ENCODE measurements at places on chromosomes 2 and 18.
A peak's percentile ranks its signal among the peaks of the same experiment; 100 is the strongest.

DNA sequence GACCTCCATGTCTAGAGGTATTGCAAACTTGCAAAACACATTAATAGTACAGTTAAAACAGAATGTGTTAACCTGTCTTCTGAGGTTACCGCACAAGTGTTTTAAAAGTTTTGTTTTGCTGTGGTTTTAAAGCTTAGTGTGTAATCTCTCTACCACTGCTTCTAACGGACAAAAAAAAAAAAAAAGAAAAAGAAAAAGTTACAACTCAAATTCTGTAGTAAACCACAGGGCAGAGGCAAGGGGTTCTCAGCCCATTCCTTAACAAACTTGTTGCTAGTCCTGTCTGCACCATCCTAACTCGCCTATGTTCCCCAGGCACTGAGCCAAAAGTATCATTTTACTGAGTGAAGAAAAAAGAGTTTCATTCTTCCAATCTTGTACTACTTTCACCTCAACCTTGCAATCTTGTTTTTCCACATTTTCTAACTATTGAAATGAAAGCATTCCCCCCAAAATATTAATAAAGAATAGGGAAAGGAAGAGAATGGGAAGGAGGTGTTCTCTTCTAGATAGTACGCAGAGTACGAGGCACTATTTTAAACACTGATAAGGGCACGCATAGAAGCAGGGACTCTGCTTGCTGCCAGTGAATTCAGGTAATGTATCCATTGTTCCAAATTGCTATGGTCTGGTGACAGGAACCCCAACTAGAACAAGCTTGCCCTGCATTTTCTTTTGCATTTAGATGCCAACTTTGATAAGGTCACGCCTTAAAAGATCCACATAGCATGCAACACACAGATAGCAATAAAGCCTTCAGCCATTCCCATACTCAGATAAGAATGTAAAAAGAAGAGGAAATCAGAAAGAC lies 47.1 kb downstream of the IKZF2 start:
- no peak for DNase-seq

DNA sequence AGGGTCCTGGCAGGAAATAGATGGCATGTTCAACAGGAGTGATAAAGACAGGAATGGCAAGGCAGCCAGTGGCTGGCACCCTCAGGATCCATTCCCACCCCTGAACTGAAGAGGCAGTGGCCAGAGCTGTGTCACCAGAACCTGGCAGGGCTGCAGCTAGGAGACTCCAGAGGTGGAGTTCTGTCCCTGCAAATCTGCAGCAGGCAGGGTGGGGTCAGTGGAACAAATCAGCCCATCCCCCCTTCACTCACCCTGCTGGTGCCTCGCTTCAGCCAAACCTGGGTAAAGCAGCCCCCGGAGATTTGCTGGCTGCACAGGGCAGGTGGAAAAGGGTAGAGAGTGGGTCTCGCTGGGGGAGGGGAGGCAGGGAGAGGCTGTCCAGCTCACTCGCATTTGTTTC lies 12.7 kb downstream of the INPP5D start:
- DNase-seq = no peak

DNA sequence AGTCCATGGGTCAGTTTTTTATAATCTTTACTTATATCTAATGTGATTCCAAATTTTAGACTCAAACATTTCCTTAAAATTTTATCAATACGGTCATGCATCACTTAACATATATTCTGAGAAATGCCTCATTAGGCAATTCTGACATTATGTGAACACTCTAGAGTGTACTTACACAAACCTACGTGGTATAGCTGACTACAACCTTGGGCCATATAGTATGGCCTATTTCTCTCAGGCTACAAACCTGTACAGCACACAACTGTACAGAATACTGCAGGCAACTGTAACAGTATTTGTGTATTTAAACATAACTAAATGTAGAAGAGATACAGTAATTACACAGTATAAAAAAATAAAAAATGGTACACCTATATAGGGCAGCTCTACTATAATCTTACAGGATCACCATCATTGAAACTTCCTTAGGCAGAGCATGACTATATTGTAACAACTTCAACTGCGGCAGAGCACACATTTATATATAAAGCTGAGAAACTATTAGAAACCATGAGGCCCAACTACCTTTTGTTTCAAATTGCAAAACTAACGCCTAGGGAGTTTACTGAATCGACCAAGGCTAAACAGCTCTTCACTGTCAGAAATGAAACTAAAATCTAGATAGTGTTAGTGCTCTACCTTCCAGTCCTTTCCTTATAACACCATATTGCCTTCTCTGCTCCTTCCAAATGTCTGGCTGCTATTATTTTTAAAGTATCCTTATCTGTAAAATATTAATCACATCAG lies 6.9 kb downstream of the YES1 start:
- peak; percentile 49 for DNase-seq

- no peak for DNase-seq
Measured at GRCh38 chr2:198664321-198664720, 793.4 kb downstream of the SATB2 start.

DNA sequence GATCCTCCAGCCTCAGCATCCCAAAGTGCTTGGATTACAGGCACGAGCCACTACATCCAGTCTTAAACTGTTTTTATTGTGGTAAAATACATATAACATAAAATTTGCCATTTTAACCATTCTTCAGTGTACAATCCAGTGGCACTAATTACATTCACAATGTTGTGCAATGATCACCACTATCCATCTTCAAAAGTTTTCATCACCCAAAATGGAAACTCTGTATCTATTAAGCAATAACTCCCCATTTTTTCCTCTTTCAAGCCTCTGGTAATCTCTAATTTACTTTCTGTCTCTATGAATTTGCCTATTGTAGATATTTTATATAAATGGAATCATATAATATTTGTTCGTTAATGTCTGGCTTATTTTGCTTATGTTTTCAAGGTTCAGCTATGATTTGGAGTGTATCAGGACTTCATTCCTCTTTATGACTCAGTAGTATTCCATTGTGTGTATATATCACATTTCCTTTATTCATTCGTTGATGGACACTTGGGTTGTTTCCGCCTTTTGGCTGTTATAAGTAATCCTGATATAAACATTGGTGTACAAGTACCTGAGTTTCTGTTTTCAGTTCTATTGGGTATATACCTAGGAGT lies 71.8 kb downstream of the GFPT1 start:
- no peak for DNase-seq

GRCh38 chr18:68713131-68713530 lies 1.8 kb downstream of the TMX3 start:
- no peak for DNase-seq

GRCh38 chr2:226098861-226099745 lies 699.6 kb downstream of the NYAP2 start:
- no peak for DNase-seq

DNA sequence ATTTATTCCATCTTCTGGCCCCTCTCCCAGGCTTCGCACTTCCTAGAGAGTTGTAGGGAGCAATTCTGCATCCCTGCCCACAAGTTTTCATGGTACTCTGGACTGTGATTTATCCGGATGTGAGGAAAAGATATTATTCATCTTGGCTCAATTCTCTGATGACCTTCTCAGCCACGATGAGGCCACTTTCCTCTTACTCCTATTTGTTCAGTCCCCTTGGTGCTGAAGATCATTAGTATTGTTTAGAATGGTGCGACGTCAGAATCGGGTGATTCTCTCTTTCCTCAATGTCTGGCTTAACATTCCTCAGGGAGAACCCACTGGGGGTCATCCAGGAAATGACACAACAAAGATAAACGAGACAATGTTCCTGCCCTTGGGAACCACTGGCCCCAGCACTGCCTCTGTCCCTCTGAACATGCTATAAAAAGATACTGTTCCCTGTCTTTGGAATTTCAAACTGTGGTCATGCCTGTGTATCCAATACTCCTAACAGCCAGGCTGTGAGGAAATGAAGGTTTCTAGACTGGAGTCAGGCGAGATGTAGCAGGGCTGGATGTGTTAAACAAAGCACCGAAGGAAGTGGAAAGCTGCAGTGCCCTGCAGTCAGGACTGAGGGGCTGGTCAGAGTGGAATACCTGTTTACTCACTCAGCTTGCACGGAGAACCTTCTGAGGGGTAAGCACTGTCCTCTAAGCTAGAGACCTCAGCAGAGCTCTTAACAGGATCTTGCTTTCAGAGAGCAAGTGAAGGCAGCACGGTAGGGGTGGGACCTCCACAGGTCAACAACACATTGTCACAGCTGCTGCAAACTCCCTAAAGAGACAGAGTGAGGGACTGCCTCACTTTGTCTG lies 12.9 kb upstream of the GLI2 start:
- DNase-seq = no peak

GRCh38 chr2:207285473-207285815 lies 119.7 kb upstream of the KLF7 start:
- no peak for DNase-seq

GRCh38 chr18:38900445-38900844 lies 1334.8 kb upstream of the CELF4 start:
- DNase-seq = no peak

- no peak for DNase-seq
Measured at GRCh38 chr2:220662431-220662830, 909.7 kb downstream of the EPHA4 start.

DNA sequence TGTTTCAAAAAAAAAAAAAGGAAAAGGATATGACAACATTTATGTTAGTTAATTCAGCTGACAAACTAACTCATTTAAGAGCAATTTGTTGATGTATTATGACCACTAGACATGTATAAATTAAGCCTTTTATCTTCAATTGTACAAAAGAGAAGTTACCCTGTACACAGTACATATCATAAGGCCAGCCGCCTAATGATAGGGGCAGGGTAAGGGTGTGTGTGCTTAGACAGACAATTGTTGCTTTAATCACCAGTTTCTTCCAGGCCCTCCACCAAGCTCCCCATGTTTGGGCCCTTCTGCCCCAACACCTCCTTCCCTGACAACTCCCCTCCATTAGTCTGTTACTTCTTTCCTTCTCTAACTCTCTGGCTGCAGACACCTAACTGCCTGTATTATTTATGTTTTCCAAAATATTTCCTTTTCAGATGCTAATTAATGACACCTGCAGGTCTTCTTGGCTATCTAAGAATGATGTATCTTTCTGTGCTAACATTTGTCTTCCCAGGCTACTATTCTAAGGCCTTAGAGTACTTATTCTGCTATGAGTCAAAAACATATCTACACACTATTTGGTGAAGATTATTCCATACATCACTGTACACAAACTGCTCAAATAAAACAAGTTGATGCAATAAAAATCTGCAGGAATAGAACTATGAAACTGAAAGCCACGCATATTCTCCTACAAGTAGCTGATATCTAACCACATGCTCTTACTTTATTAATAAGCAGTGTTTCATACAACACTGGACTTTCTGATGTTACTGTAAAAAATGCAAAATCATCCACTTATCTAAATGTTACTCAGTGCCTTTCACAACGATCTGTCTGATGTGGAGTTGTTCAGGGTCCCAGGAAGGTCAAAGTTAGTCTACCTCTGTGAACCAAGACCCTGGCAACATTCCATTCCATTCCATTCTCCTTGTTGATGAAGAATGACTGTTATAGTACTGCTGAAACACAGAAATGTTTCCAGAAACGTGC lies 26.4 kb downstream of the TMEM131 start:
- DNase-seq = no peak

DNA sequence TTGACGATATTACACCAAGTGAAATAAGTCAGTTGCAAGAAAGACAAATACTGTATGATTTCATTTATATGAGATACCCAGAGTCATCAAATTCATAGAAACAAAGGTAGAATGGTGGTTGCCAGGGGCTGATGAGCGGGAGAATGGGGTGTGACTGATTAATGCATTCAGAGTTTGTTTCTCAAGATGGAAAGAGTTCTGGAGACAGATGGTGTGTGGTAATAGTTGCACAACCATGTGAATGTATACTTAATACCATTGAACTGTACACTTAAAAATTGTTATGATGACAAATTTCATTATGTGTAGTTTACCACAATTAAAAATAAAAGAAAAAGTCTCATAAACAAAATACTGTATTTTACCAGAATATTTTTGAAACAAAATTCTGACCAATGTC lies 117.3 kb downstream of the PIGN start:
- DNase-seq = no peak

DNA sequence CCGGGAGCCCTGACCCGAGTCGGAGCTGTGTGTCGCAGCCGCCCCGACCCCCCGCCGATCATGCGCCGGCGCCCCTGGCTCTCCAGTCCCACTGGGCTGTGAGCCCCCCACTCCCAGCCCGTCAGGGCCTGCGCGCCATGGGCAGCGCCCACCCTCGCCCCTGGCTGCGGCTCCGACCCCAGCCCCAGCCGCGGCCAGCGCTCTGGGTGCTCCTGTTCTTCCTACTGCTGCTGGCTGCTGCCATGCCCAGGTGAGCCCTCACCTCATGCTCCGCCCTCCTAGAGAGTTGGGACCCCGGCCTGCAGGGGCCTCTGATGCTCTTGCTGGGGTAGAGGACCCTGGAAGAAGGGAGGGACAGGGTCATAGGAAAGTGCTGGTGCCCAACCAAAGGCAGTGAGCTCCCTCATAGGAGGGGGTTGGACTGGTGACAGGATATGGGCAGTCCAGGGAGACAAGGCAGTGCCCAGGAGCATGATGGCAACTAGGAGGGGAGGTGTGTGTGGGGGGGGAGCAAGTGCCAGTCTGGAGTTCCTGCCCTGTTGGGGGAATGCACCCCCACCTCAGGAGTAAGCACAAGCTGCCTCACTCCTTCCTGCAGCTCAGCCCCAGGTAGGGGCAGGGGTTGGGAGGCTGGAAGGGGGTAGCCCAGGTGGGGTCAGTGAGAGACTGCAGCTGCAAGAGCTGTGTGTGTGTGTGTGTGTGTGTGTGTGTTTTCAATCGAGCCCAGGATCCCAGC lies 375 bp downstream of the WNT10A start:
- no peak for DNase-seq

- no peak for DNase-seq
Measured at GRCh38 chr2:121796239-121796638, 40.8 kb downstream of the TSN start.

GRCh38 chr2:61759005-61759404 lies 94.9 kb downstream of the FAM161A start:
- peak; percentile 15 for DNase-seq

DNA sequence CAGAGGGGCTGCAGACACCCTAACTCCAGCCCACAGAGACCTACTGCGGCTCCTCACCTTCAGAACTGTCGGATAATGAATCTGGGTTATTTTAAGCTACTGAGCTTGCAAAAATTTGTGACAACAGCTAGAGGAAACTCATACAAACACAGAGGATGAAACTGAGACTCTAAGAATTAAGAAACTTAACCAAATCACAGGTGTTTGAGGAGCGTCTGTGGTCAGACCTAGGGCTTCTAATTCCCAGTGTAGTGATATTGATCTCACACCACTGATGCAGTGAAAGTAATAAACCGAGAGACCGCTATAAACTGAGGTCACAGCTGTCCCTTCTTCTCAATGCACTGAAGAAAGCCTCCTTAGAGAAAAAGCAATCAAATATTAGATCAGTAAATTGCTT lies 110.1 kb downstream of the RGPD3 start:
- DNase-seq = no peak

Data from Kasumi-1 (cell line).